ENCODE measurements at places on chromosomes 12 and 14.

GRCh38 chr12:19245666-19246065 lies 116.1 kb downstream of the PLEKHA5 start:
- no peak for DNase-seq

DNA sequence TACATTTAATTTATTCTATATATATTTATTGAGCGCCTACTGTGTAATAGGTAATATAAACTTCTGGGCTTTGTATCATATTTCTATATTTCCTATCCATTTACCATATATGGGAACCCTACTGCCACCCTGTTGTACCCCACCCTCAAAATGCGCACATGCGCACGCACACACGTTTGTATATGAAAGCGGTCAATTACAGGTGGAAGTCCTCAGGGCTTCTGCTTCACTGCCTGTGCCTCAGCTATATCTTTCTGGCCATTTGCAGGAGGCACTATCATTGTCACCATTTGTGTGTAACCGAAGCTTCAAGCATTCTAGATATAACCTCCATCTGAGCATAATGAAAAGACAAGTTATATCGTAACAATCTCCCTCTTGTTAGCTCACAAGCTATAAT lies 31.3 kb upstream of the KCNMB4 start:
- DNase-seq = no peak

GRCh38 chr14:89317051-89317691 lies 99.9 kb downstream of the FOXN3 start:
- DNase-seq = no peak

GRCh38 chr14:68878908-68879307 lies 86.0 kb upstream of the ZFP36L1 start:
- DNase-seq = no peak

DNA sequence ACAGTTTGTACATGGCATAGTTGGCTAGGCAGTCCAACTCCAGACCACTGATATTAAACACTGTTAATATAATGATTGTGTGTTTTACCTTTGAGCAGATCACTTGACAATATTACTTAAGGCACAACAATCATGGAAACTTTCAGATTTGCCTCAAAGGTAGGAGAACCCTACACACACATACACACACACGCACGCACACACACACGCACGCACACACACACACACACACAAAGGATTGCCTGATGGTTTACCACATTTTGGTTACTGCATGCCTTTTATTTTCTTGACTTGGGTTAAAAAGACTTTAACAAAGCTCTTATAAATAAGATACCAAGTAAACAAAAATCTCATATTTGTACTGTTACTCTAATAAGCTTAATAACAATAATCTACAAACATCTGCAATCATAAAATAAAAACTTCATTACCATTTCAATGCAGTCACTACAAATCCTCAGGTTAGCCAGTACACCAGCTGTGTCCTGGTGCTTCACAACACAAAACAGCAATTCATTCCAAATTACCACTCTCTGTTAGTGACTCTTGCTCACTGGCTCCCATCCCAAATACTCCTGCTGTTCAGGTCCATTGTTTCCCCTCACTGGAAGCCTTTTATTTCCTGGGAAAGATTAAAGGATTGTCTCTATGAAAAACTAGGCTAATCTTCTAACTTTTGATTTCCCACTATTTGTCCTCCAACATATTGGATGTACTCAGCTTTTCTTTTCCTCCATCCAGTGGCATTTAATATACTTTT lies 175.2 kb upstream of the ATP2B1 start:
- DNase-seq = no peak

DNA sequence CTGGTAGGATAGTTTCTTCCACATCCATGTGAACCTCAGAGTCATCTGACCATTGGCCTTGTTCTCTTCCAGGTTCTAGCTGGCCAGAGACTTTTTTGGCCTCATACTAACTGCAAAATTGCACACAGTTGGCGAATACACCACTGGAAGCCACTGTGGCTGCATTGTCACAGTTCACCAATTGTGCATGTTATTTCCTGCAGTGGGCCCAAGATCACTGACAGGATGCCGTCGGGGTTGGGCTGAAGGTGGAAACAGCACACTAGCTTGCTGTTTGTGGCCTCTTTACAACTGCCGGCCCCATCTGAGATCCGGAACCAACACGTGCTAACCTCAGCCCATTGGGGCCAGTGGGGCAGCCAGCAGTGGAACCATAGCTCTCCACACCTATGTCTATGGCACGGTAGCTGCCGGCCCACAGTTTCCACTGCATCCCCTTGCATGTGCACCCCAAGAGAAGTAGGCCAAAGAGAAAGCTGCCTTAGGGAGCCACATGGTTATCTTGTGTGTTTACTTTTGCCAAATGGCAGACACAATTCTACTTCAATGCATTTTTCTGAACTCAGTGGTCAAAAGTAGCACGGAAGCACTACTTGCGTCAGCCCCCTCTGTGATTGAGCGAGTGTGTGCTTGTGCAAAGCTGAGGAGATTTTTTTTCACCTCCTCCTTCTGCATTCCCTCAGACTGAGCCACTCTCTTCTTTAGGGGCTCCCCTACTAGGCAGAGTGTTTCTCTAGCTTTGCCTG lies 464.0 kb downstream of the RAD51B start:
- DNase-seq = peak; percentile 66

DNA sequence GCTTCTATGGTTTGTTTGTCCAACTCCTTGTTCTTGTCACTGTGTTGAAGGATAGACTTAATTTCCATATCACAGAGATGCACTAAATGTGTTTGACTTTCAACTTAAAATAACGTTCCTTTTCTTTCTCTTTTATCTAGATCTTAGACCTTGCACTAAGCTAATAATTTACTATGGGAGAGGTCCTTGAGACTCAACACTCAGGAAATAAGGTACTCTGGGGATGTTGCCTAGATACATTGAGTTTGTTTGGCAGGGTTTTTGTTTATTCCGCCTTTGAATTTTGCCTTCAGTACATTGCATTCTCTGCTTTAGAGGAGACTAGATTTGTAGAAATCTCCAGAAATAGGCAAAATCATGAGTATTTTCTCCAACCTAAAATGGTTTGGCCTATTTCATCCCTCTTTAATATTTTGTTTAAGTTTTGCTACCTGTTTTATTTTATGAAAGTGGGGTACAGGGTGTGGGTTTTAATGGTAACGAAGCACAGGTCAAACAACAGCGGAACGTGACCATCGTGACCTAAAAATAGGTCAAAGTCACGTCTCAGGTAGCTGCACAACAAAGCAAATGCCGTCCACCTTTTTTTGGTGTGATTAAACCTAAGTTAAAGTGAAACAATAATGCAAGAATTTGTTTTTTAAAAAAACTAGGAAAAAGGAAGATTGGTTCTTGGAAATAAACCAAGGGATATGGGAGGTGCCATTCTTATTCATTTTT lies 115.3 kb upstream of the CPSF6 start:
- DNase-seq = no peak

- no peak for DNase-seq
These were observed 14.5 kb upstream of the PHC1 start for GRCh38 chr12:8899830-8900229.

DNA sequence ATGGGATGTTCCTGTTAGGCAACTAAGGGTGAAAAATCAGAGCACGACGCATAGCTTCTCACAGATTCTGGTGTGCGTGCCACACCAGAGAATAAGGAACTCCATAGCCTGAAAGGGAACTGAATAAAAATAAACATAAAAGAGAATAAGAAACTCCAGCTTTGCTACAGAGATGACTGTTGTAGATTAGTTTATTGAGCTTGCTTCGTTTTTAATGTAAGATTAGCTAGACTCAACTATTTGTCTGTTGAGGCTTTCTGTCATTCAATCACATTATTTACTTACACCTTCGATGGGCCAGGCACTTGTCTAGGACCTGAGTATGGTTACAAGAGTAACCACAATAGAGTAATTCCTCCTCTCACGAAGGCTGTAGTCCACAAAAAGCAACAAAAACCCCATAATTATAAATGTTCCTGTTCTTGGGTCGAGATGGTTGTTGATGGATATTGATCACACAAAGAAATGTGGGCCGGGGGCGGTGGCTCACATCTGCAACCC lies 807 bp upstream of the ZCCHC8 start:
- no peak for DNase-seq

DNA sequence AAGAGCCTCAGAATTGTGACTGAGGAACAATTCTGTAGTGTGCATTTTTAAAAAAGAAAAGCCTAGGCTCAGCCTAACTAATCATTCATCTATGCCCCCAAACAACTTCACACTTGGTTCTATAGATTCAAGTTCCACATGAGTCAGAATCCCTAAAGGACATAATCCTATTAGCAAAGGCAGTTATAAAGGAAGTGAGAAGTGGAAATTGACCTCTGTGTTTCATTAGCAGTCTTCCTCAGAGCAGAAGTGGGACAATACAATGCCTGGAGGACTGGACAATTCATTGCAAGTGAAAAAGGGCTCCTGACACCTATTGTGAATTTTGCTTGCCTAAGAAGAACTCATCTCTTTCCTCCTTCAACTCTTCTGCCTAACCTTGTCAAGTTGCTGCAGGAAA lies 222.3 kb downstream of the PTPRO start:
- DNase-seq = no peak
